ENCODE measurements at places on chromosomes 2 and 18.

DNA sequence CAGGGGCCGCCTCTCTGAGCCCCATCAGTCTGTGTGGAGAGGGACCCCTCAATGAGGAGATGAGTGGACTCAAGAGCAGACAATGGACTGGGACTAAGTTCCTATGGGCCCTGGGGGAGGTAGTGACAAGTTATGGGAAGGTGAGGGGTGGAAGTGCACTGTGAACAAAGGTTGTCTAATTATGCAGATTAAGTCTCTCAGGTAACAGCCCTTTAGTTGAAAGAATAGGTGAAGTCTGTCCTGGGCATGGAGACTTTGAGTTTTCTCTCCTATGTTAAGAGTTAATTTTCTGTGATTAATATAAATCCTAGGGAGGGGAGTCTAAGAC is 243.8 kb downstream of the FAM210A start:
- DNase-seq, result no peak

- no peak for DNase-seq
Observed at GRCh38 chr2:201171259-201171814, 11.6 kb upstream of the CASP10 start.

DNA sequence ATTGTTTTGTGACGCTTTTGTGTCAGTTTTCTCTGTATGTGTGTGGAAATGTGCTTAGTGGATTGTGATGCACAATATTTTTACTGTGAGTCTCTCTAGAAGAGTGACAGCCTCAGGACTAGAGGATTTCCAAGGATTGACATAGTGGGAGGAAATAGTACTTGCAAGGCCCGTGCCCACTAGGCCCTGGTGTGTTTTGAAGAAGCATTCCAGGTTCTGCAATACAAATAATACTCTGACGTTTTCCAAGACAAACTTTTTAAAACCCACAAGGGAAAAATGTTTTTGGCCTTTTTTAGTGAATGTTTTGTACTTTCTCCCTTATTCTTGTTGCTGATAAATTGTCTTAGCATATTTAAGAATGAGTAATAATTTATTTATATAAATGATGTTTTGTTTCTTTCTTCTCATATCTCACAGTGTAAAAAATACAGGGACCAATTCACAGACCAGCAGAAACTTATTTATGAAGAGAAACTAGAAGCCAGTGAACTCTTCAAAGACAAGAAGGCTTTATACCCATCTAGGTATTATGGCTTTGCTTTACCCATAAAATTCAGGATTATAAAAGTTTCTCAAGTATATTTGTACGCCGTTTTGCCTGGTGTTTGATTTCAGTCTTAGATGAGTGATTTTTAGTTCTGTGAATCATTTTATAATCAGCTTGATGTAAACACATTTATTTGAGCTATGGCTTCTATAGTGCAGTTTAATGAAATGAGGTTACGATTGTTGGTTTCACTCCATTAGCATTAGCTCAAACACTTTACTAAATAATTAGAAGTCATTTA is 165.6 kb downstream of the MYO1B start:
- DNase-seq, result no peak

DNA sequence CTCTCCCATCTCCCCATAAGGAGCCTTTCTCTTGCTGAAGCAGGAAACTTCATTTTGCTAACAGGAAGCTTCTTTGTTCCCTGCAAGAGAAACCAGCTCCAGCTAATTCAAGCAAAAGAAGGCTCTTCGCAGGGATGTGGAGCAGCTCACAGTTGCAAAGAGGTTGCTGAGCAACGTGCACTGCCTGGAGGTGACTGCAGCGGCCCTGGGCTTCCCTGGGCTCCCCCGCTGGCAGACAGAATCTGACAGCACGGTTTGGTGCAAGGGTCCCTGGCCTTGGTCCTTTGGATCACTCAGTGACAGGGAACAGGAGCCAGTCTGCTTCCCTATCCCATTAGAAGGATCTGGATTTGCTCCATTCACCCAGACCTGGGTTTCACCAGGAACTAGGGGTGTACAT is 25.8 kb downstream of the GPR55 start:
- DNase-seq, result no peak

DNA sequence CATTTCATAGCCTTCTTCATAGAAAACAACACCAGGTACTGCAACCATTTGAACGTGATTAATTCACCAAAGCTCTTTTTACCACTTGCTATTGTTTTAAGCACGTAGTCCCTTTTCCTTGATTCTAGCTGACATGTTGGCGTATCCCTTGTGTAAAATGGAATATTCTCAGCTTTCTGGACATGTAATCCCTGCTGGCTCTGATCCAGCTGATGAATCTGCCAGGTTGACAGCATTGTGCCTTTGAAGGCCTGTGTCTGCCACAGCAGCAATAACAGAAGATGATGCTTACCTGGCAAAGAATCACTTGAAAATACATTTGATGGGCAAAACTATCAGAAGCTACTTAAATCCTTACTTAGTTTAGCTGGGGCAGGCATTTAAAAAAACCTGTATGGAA is 81.0 kb upstream of the CCDC150 start:
- DNase-seq, result no peak

GRCh38 chr2:120760446-120761135 is 24.9 kb downstream of the GLI2 start:
- no peak for DNase-seq

DNA sequence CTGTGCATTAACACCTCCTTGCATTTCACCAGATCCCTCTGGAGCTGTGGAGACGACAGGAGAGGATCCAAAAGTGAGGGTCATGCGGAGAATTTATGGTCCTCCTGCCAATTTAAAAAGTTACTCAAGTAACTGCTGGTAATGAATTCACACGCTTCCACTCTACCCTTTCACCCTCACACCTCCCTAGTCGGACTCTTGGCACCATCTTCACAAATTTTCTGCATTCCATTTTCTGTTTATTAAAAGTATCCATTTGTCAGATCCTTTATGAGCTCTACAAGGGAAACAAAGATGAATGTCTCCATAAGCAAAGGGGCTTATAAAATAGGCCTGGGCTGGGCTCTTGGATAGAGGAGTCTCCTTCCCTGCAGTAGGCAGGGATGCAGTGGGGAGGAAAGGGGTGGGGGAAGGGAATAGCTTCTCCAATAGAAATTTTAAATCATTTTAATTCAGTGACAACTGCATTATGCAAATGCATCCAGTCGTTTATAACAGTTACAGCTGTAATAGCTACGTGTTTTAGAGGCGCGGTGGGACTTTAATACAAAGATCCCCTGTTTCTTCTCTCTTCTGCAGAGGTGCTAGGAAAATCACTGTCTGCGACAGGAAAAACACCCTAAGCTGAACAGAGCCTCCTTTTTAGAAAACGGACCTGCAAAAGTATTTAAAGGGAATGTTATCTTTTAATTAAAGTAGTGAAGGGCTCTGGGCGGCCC is 132.2 kb downstream of the EPHA4 start:
- no peak for DNase-seq

GRCh38 chr2:173550143-173550542 is 195.5 kb downstream of the CDCA7 start:
- DNase-seq, result no peak

DNA sequence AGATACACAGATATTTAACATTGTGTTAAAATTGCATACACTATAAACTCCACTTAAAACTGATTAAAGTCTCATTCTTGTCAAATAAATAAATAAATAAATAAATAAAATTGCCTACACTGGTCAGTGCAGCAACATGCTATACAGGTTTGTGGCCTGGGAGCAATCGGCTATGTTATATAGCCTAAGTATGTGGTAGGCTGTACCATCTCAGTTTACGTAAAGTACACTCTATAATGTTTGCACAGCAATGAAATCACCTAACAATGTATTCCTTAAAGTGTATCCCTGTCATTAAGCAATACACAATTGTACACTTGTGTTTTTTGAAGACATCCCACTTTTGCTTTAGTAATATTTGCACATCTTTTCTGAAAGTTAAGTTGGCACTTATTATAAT is 337.7 kb upstream of the SETBP1 start:
- DNase-seq, result no peak

- no peak for DNase-seq
Observed at GRCh38 chr2:18551169-18551568, 9.3 kb downstream of the RDH14 start.

- DNase-seq, result no peak
Observed at GRCh38 chr2:42725657-42726056, 38.3 kb downstream of the OXER1 start.

- no peak for DNase-seq
Observed at GRCh38 chr2:88601286-88601685, 26.0 kb downstream of the EIF2AK3 start.

GRCh38 chr18:67730886-67731285 is 214.4 kb upstream of the DSEL start:
- peak; percentile 6 for DNase-seq

DNA sequence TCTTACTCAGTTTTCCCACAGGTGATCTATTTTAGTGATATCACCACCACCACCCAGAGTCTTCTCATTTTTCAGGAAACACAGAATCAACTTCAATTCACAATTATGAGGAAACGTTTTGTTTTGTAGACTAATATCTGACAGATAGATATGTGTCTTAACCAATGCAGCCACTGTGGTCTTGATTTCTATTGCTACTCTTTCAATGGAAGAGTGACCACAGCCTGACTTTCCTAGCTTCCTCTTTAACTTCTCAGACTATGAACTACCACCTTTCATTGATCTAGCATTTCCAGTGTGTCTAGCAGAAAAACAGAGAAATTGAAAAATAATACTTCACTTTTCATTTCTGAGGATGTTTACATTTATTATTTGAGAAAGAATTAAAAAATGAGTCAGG is 20.5 kb downstream of the ADAM17 start:
- no peak for DNase-seq

GRCh38 chr2:238098901-238099713 is 1.0 kb upstream of the ESPNL start:
- no peak for DNase-seq

DNA sequence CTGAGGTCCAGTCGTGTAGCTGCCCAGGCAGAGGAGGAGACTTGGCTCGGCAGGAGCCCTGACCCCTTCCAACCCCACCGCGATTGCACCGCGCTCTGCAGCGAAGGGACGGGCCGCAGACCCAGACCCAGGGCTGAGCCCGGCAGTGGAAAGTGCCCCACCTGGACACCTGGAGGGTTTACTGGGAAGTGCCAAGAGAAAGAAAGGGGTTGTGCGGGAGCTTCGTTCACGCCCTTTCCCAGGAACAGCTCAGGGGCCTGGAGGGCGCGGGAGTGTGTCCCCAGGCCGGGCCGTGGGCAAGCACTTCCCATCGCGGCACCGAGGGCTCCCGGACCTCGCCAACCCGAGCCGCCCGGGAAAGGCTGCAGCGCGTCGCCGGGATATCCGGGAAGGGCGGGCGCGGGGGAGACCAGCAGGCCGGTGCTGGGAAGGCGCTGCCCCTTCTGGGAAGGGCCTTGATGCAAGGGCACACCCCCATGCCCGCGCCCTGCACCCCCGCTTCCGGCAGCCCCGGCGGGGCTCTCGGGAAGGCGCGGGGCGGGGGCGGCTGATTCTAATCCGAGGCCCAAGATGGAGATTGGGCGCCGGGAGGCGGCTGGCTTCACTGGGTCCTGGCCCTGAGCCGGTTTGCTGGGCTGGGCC is 36.1 kb upstream of the MRPL33 start:
- no peak for DNase-seq

- no peak for DNase-seq
Observed at GRCh38 chr2:62222171-62222570, 26.3 kb downstream of the B3GNT2 start.

- no peak for DNase-seq
Observed at GRCh38 chr2:48356701-48357325, 173.1 kb upstream of the STON1 start.

DNA sequence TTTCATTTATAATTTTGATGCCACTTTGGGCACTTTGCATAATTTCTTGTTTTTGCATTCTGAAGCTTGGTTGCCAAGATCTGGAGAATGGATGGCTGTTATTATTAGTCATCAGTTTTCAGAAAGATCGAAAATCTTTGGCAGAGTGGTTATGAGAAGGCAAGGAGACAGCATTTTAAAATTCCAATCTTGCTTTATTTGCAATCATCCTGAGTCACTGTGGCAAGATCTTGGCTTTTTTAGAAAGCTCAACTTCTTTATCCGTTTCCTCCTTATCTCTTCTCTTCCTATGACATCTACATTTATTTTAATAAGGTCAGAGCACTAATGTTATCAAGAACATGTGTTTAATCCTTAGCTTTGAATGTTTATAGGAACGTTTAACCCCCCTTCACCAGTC is 31.1 kb upstream of the EIF2AK3 start:
- no peak for DNase-seq

DNA sequence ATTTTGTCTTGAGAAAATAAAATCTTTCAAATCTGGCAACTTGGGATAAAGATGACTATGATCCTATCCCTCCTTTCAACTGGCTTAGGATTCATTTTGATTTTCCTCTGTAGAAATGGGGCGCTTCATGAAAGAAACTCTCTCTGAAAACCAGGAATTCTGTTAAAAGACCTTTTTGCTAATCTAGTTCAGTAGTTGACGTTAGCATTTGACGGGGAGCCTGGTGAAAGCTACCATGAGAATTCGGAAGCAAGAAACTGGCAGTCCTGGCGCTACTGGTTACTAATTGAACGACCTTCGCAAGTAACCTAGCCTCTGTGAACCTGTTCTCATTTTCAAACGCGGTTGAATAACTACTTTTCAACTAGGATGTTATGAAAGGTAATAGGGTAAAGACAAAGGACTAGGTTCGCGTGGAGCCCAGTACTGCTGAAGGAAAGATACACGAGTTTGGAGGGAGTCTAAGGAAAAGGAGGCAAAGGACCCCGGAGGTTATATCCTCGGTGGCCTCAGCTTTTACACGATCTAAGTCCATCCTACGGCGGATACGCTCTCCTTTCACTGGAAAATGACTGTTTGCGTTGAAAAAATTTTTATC is 604 bp upstream of the STK11IP start:
- DNase-seq, result no peak

GRCh38 chr2:117492209-117492851 is 322.2 kb upstream of the DDX18 start:
- DNase-seq, result no peak

GRCh38 chr2:201854841-201855240 is 48.5 kb downstream of the CDK15 start:
- DNase-seq, result no peak

DNA sequence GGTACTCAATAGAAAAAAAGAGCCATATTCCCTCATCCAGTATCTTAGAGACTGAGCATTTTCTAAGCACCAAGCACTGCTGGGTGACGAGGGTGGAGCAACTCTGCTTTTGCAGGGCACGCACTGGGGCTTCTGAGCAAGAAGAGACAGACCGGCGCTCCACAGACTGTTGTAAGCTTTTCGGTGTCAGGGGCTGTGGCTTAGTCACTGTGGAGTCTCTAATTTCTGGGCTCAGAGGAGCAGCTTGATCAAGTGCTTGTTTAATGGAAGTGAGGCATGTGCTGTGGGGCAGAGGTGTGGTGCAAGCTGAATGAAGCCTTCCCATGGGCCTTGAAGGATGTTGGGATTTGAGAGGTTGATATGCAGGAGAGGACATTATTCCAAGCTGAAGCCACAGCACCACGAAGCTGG is 227.1 kb downstream of the MYCN start:
- no peak for DNase-seq

DNA sequence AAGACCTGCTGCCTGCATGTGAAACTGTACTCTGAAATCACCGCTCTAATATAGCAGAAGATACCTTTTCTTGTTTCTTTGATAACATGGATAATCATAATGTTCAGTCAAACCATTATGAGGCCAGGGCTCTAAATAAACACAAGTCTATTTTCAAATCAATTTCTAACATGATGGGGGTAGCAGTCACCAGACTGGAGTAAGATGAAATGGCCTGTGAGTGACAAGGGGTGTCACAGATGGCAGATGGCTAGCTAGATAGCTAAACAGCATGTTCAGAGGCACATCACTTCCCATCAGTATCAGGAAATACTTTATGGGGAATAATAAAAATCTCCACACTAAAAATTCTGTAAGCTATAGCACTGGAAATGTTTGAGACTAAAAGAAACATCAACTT is 14.0 kb downstream of the MBD2 start:
- no peak for DNase-seq
